WTC11 (cell line): ENCODE measurements at places on chromosomes 11 and 22. TPM values are rescaled to one million over a fixed set of nuclear protein-coding genes. Genes with fewer than 3 reads are reported as not detected.
A peak's percentile ranks its signal among the peaks of the same experiment; 100 is the strongest.

MCHR1 gene
- total RNA-seq, result 0.57 to 1.0 TPM (median 0.69 TPM) in 3 replicates

CCDC88B gene
- 17.0 to 22.0 TPM (median 19.9 TPM) in 3 replicates for total RNA-seq

IL18 gene
- 0.74 to 0.82 TPM (median 0.82 TPM) in 3 replicates for total RNA-seq

TMEM86A gene
- 1.3 to 1.7 TPM (median 1.6 TPM) in 3 replicates for total RNA-seq

A4GALT gene
- 13.9 to 22.1 TPM (median 16.8 TPM) in 3 replicates for total RNA-seq

GRCh38 chr11:37929100-37929653, 1331.1 kb upstream of the RAG2 start:
- no peak overlapping the region for H3K27ac ChIP-seq
- no peak overlapping the region for H3K4me3 ChIP-seq
- no peaks in the 10 kb centered on the region for H3K4me1 ChIP-seq
- H3K36me3 ChIP-seq, result peaks cover 43% of the 10 kb centered on the region

DNA sequence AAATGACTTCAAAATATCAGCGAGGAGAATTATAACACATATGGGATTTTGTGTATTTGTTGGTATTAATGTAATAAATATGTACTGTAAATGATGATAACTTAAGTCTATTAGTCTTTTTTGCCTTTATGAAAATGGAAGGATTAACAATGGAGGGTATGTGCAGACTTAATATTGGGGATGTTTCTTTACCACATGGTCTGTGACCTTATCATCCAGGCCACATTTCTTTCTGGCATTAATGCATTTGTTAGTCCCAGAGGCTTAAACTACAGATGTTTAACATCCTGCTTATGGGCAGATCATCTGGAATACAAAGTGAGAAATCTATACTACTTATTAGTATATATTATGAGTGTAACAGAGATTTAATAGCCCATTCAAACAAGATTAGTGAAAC, 64.6 kb downstream of the SOX6 start:
- no peaks in the 10 kb centered on the region for H3K36me3 ChIP-seq
- no peak overlapping the region for H3K27ac ChIP-seq
- H3K4me3 ChIP-seq, result no peak overlapping the region
- H3K27me3 ChIP-seq, result no peaks in the 10 kb centered on the region

GRCh38 chr22:29821291-29822016, 16.6 kb downstream of the ASCC2 start:
- H3K36me3 ChIP-seq, result peaks cover 34% of the 10 kb centered on the region
- H3K27me3 ChIP-seq, result no peaks in the 10 kb centered on the region; the same call in 1 of the 2 replicates
- H3K27ac ChIP-seq, result peak overlapping the region; percentile 72
- DNase-seq, result no peak
- H3K4me3 ChIP-seq, result no peak overlapping the region

DNA sequence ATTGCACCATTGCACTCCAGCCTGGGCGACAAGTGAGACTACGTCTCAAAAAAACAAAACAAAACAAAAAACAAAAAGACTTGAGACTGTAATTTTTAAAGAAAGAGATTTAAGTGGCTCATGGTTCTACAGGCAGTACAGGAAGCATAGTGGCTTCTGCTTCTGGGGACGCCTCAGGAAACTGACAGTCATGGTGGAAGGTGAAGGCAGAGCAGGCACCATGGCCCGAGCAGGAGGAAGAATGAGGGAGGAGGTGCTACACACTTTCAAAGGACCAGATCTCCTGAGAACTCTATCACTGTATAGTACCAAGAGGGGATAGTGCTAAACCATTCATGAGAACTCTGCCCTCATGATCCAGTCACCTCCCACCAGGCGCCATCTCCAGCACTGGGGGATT, 52.0 kb downstream of the CBL start:
- H3K27ac ChIP-seq, result no peak overlapping the region; the same call in 1 of the 2 replicates
- peaks cover 24% of the 10 kb centered on the region for H3K4me1 ChIP-seq
- no peaks in the 10 kb centered on the region for H3K27me3 ChIP-seq
- DNase-seq, result no peak

- peaks cover 2% of the 10 kb centered on the region; the same call in 1 of the 2 replicates for H3K4me1 ChIP-seq
- H3K36me3 ChIP-seq, result no peaks in the 10 kb centered on the region
- no peak overlapping the region for H3K27ac ChIP-seq
- no peak overlapping the region for H3K4me3 ChIP-seq
Measured at GRCh38 chr11:118837868-118838267, 45.8 kb upstream of the CXCR5 start.

- H3K4me1 ChIP-seq, result peaks cover 4% of the 10 kb centered on the region; the same call in 1 of the 2 replicates
- H3K4me3 ChIP-seq, result peak overlapping the region; percentile 52
- H3K27me3 ChIP-seq, result peaks cover 66% of the 10 kb centered on the region
Measured at GRCh38 chr11:1548221-1549070, 23.6 kb downstream of the DUSP8 start.

DNA sequence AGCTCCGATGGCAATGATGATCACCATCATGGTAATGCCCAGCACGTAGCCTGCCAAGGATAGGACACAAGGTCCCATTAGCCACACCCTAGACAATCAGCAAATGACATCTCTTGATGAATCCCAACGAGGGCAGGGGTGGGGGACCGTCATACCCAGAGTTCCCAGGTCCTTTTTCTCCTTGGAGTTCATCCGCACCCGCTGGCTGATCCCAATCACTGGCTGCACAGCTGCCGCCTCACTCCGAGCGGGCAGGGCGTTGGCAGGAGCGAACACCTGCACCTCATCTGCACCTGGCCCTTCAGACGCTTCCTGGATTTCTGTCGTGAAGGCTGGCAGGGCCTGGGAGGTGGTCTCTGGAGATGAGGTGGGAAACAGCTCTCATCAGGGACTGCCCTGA, 2.9 kb downstream of the PIK3IP1 start:
- peaks cover 32% of the 10 kb centered on the region for H3K4me1 ChIP-seq
- no peak overlapping the region for H3K27ac ChIP-seq
- no peaks in the 10 kb centered on the region for H3K36me3 ChIP-seq
- DNase-seq, result no peak
- H3K27me3 ChIP-seq, result peaks cover 25% of the 10 kb centered on the region

- no peaks in the 10 kb centered on the region; the same call in 1 of the 2 replicates for H3K27me3 ChIP-seq
- peaks cover 13% of the 10 kb centered on the region for H3K4me1 ChIP-seq
- DNase-seq, result peak; percentile 53
- H3K27ac ChIP-seq, result no peak overlapping the region
- no peak overlapping the region for H3K4me3 ChIP-seq
- H3K36me3 ChIP-seq, result no peaks in the 10 kb centered on the region
Measured at GRCh38 chr11:126585774-126586491, 230.4 kb downstream of the ST3GAL4 start.
